ENCODE measurements at places on chromosomes 5 and 9.

GRCh38 chr9:135718616-135719015, 16.6 kb downstream of the KCNT1 start:
- DNase-seq: no peak

- DNase-seq: no peak
These were observed at the start of gene PTPRD for GRCh38 chr9:10612641-10613398. Gene PTPRD (minus strand): TSS chr9:10613002.

DNA sequence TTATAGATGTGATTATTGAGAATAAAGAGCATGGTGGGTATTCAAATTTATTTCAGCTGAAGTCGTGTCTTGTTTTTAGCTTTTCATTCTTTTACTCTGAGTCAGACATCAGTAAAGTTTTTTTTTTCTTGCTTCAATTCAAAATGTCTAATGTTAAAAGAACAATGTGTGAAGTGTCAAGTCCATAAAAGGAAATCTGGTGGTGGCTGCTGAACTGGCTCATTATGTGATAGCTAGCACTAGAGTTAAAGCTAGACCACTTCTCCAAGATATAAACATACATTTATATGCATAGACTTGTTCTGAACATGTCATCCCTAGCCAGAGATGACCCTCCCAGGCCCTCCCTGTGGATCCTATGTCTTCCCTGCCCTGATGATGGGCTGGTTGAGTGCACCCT, 338.3 kb downstream of the RAB3C start:
- DNase-seq: no peak

- DNase-seq: no peak
These were observed 72.1 kb upstream of the GRAMD2B start for GRCh38 chr5:126351153-126351552.

DNA sequence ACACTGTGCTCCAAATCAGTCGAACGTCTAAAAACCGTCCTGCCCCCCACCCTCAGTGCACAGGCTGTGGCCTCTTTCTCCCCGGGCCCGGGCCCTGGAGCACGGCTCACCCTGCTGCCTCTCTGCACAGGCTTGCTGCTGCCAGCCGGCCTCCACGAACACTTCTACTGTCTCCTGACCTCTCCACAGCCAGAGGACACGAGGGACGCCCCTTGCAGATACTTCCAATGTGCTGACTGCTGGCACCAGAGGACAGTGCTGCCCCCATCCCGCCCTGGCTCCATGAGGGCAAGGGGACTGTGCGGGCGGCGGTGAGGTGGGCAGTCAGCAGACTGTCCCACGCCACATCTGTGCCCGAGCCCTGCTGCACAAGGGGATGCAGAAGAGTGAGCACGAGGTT, 174.8 kb downstream of the COL23A1 start:
- no peak for DNase-seq

GRCh38 chr5:65624571-65625555, at the start of the genes SHLD3 and TRAPPC13:
Gene SHLD3 (plus strand): TSS chr5:65625027. CDS start chr5:65629588, 4,561 bp downstream.
Gene TRAPPC13 (plus strand): TSS chr5:65625027. CDS start chr5:65625061, 34 bp downstream.
- DNase-seq: peak; percentile 85
